ENCODE measurements at places on chromosomes 5 and 9. TPM values are rescaled to one million over a fixed set of nuclear protein-coding genes. Genes with fewer than 3 reads are reported as not detected.

The NUTM2F gene
- not detected for total RNA-seq

The DDX4 gene
- not detected for total RNA-seq

The PCDHB7 gene
- total RNA-seq, result 0.15 TPM

The MAML1 gene
- 29.7 TPM for total RNA-seq

The UBAC1 gene
- total RNA-seq, result 66.5 TPM

The DOCK8 gene
- 7.1 TPM for total RNA-seq

The DMRTA1 gene
- total RNA-seq, result 1.2 TPM

The SETD9 gene
- 7.6 TPM for total RNA-seq

The OLFM1 gene
- 3.8 TPM for total RNA-seq

The RETREG1 gene
- total RNA-seq, result 49.9 TPM

The IL9 gene
- total RNA-seq, result not detected

The TLX3 gene
- not detected for total RNA-seq

The GABRP gene
- not detected for total RNA-seq

The SPATA24 gene
- total RNA-seq, result 2.9 TPM

The RMI1 gene
- total RNA-seq, result 16.9 TPM

The ZFYVE16 gene
- total RNA-seq, result 22.3 TPM

The SPINK4 gene
- 214 TPM for total RNA-seq

The FYB1 gene
- total RNA-seq, result 8.6 TPM

The ACOT12 gene
- not detected for total RNA-seq

The TNC gene
- 5.0 TPM for total RNA-seq

The TXNDC8 gene
- not detected for total RNA-seq

The CDH6 gene
- 0.52 TPM for total RNA-seq

The LCN9 gene
- total RNA-seq, result not detected

The SOHLH1 gene
- total RNA-seq, result not detected

The PLEKHG4B gene
- 0.17 TPM for total RNA-seq

The NMUR2 gene
- total RNA-seq, result not detected

The PRRX2 gene
- total RNA-seq, result 0.85 TPM

The FRMPD1 gene
- total RNA-seq, result 0.35 TPM

The OTP gene
- total RNA-seq, result not detected

The QRFP gene
- total RNA-seq, result not detected

The PCDHB5 gene
- total RNA-seq, result 0.10 TPM

The EQTN gene
- total RNA-seq, result 1.1 TPM

The CPLANE1 gene
- total RNA-seq, result 8.4 TPM

The FCN2 gene
- not detected for total RNA-seq

The MLANA gene
- not detected for total RNA-seq

The RGS7BP gene
- total RNA-seq, result 0.12 TPM

The BAAT gene
- 0.30 TPM for total RNA-seq

The SLC6A19 gene
- 0.67 TPM for total RNA-seq

The CETN3 gene
- total RNA-seq, result 18.2 TPM

The ZFP2 gene
- total RNA-seq, result 1.0 TPM

The DRD1 gene
- 0.10 TPM for total RNA-seq

The ZNF169 gene
- total RNA-seq, result 10.0 TPM

The PCDHAC2 gene
- 0.05 TPM for total RNA-seq

The ANKRD18B gene
- not detected for total RNA-seq

Data from colonic mucosa (tissue), 4 donors.